ENCODE measurements at places on chromosomes 5 and 9. TPM values are rescaled to one million over a fixed set of nuclear protein-coding genes. Genes with fewer than 3 reads are reported as not detected.

OR1Q1 gene
- not detected for polyA plus RNA-seq

NINJ1 gene
- polyA plus RNA-seq = 75.4 TPM

ZNF883 gene
- polyA plus RNA-seq = 0.15 TPM

MOCS2 gene
- 10.4 TPM for polyA plus RNA-seq

RUFY1 gene
- 25.4 TPM for polyA plus RNA-seq

ZNF879 gene
- polyA plus RNA-seq = 1.2 TPM

PDLIM4 gene
- polyA plus RNA-seq = 193 TPM

CSNK1G3 gene
- polyA plus RNA-seq = 7.4 TPM

- peak; percentile 82 for DNase-seq
Measured at GRCh38 chr5:59799668-59800346, 93.7 kb downstream of the PDE4D start.

DNA sequence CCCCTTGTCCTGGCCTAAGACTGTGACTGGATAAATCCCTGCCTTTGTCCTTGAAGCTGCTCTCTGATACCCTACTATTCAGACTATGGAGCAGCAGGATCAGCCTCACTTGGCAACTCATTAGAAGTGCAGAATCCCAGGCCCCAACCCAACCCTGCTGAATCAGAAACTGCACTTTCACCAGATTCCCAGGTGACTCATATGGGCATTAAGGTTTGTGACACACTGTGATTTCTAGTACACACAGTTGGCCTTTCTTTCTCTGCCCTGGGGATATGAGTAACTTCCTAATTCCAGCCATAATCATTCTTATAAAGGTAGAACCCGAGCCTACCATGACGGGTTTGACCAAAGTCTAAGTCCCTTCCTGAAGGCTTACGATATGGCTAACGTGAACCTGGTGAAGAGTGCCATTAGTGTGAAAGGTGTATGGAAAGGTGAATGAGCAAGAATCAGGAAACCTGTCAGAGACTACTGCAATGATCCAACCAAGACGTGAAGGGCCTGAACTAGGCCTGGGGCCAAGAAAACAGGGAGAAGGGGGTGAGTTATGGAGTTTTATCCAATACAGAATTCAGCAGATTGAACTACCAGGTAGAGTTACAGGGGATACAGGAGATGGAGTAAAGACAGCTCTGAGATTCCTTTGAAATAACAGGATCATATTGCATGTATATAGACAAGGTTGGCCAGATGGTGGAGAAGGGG is 533.0 kb downstream of the BNC2 start:
- peak; percentile 89 for DNase-seq

DNA sequence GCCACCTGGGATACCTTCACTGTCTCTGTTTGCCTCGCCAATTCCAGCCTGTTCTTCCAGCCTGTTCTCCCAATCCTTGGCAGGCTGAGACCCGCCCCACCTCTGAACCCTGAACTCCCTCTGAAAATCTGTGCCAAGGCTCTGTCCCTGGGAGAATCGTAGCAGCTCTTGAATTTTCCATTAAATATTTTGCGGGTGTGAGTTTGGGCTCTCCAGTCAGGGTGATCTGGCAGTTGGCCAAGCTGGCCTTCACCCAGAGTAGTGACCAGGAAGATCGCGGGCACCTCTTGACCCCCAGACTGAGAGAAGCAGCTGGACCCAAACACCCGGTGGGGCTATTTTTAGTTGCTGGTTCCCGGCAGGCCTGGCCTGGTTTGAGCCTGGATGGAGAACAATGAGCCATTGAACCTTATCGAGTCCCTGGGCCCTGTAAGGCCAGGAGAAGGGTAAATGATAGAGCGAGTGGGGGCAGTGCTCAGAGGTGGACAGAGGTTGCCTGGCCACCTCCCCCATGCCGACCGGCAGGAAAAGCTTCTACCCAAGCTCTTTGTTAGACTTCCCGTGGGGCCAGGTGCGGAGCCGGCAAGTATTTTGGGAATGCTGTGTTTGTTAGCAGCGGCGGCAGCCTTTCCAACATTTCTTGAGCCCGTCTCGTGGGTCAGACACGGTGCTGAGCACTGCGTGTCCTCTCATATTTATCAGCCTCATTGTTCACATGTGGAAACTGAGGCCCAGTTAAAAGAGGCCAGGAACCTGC is 146.2 kb downstream of the RGS3 start:
- DNase-seq = peak; percentile 96

GRCh38 chr9:89467278-89467625 is 30.7 kb downstream of the SEMA4D start:
- DNase-seq = no peak

GRCh38 chr9:98890256-98890655 is 53.5 kb upstream of the COL15A1 start:
- DNase-seq = no peak

GRCh38 chr9:123394291-123395235 is 38.6 kb downstream of the CRB2 start:
- no peak for DNase-seq

- DNase-seq = no peak
Measured at GRCh38 chr5:44787731-44788130, 21.0 kb upstream of the MRPS30 start.

- DNase-seq = no peak
Measured at GRCh38 chr9:15298362-15298761, 8.7 kb downstream of the TTC39B start.

DNA sequence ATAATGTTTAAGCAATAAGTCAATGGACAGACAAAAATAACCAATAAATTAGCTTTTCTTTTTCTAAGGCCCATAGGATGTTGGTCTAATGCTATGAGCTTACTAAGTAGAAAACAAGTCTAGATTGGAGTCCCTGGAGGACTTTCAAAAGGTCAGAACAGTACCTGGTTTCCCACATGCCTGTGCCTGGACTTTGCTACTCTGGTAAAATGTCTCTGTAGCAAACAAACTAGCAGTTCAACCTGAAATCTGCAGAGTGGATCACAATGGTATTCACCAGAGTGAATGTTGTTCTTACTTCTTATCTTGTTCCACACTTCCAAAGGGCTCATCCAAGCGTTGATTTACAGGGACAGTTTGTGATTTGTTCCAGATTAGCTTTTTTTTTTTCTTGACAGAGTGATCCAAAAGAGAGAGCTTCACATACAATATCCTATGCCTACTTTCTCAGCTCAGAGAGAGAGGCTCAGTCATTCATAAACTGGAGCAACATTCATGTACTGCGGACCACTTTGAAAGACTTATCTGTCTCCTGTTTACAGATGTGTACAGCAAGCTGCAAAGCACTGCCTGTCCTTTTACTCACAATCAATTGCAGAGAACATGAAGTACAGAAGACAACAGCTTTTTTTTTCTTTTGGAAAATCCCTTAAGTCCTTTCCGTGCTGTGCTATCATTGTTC is 466.1 kb downstream of the SPATA31D1 start:
- DNase-seq = no peak

DNA sequence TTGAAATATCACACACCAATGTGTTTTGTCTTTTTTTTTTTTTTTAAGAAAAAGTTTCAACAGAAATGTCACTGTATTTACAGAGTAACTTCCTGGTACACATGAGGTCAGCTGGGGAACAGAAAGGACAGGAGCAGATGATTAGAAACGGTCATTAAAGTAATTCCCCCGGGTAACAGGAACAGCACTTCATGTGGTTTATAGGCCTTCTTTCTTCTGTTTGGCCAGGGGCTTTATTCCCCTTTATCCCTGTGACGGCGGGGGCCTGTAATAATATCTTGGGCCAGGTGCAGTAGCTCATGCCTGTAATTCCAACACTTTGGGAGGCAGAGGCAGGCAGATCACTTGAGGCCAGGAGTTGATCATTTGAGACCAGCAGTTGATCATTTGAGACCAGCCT is 30.5 kb upstream of the MSH3 start:
- no peak for DNase-seq

DNA sequence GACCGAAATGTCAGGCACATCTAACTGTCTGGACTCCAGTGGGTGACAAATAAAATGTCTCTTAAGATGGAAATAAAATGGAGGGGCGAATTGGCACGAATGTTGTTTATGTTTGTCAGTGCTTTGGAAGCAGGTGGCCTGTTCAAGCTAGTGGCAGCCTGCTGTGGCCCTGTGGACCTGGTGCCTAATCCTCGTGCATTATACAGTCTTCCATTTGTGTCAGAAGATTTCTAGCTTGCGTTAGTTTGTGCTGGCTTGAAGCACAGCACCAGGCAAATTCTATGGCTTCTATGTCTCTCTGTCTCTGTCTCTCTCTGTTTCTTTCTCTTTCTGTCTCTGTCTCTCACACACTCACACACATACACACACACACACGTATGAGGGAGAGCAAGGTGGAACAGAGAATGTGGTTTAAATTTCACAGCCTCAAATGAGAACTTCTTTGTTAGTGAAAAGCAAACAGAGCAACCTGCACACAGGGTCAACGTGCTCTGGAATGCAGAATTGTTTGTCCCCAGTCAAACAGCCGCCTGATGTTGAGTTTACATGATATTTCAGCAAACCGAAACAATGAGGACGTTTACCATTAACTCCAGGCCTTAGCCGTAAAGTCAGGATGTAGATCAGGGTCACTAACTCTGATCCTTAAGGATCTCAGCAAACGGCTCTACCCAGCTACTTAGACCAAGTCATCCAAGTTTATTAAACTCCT is 39.0 kb upstream of the CD180 start:
- no peak for DNase-seq

DNA sequence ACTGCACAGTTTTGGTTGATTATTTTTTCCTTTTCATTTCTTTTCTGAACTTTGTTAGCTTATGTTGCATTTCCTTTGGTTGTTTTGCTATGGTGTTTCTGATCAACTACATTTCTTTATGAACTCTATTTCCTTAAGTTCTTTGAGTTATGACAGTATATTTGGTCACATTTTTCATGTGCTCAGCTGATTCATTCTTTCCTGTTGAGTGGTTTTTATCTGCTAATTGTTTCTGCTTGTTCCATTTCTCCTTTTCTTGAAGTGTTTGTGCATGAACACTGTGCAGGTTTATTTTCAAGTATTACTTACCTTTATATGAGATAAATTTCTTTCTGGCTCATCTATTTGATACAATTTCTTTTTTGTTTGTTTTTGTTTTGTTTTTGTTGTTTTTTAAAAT is 50.9 kb upstream of the MACIR start:
- DNase-seq = peak; percentile 83

- DNase-seq = peak; percentile 33
Measured at GRCh38 chr9:113705928-113706519, 170.1 kb upstream of the ZNF618 start.

DNA sequence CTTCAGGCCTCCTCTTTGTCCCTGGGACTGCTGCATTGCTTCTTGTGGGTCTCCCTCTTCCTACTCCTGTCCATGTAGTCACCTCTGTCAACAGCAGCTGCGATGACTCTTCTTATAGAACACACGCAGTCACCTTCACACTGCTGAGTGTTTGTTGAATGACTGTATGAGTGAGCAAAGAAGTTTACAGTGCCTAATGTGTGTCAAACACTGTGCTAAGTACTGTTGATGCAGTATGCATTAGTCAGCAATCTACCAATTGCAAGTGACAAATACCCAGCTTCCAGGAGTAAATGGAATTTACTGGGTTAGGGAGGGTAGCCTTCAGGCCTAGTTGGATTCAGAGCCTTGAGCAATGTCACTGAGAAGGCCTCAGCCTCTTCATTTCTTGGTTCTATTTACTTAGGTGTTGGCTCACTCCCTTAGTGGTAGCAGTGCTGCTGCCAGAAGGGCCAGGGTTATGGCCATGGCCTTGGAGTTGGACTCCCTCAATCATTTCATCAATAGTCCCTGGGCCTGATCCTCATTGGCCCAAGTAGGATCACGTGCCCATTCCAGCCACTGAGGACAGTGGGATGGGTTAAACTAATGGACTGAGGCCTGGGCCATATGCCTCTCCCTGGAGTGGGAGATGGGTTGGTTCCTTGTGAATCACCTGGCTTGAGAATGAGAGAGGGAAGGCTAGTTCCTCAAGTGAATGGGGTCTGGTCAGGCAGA is 93.5 kb downstream of the RGS3 start:
- DNase-seq = no peak

GRCh38 chr9:111691672-111692329 is 30.4 kb downstream of the GNG10 start:
- peak; percentile 61 for DNase-seq

- no peak for DNase-seq
Measured at GRCh38 chr9:13047827-13048587, 231.5 kb downstream of the MPDZ start.

DNA sequence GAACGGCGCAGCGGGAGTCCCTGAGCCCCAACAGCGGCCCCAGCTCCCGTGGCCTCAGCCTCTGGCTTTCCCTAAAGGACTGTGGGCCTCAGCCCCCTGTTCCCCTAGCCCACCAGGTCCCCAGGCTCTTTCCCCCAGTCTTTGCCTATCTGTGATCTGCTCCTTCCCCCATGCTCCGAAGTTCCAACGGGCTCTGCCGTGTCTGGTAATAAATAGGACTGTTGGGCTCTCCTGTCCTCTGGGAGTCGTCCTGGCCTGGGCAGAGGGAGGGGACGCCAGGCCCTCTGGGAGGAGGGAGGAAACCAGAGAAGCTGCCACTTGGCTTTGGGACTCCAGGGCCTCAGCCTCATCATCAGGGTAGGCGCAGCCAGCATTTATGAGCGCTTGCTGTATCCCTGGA is 28.1 kb downstream of the ADGRD2 start:
- DNase-seq = no peak

DNA sequence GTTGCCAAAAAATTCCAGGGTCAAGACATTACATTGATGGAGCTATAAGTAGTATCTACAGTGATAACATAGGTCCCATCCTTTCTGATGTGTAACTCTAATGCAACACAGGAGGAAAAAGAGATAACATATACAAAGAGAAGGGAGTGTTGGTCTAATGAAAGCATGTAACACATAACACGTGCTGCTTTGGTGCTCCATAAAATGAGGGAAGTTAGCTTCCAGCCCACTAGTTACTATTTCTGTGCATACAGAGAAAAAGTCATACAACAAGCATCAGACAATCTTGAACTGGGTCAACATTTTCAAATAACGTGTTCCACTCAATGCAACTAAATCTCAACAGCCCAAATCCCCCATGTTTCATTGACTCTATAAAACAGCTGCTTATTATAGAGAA is 11.7 kb downstream of the MLLT3 start:
- no peak for DNase-seq

- DNase-seq = no peak
Measured at GRCh38 chr9:76759732-76760131, 4.5 kb upstream of the PCA3 start.

- DNase-seq = no peak
Measured at GRCh38 chr9:69036799-69037198, 1.2 kb downstream of the FXN start.

- DNase-seq = no peak
Measured at GRCh38 chr9:72675586-72675985, 154.2 kb downstream of the TMC1 start.

- no peak for DNase-seq
Measured at GRCh38 chr9:3263698-3264097, 262.1 kb downstream of the RFX3 start.

DNA sequence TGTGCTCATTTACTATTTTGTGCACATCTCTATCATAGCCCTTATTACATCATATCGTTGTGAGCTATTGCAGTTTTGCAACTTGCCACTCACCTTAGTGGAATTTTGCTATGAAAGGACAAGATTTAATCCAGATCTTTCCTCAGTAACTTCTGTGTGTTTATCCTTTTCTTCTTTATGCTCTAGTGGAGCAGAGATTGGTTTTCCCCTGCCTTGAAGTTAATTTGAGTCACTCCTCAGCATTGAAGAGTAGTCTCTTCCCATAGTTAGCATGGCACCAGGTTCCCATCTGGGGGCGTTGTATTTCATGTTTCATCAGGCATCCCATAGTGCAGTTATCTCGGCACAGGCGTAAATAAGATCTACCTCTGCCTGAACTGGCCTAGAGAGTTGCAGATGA is 510.4 kb downstream of the PSAT1 start:
- no peak for DNase-seq

- no peak for DNase-seq
Measured at GRCh38 chr9:124873664-124874063, 11.7 kb downstream of the ARPC5L start.
